SW 1271 (cell line): ENCODE measurements at places on chromosomes 12 and 14.

- DNase-seq: no peak
Observed at GRCh38 chr14:88935083-88935482, 110.6 kb downstream of the TTC8 start.

DNA sequence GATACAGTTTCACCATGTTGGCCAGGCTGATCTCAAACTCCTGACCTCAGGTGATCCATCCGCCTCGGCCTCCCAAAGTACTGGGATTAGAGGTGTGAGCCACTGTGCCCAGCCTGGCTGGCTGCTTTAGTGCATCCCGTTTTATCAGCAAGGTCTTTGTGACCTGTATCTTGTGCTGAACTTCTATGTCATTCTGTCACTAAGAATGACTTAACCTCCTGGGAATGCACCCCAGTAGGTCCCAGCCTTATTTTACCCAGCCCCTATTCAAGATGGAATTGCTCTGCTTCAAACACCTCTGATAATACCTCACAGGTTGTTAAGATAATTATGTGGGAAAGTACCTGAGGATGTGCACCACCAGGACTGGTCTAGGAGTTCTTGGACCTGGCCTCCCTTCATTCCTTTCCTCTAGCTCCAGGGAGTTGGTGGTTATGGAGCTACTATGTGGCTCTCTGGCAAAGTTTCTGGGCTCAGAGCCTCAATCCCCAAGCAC is 26.1 kb upstream of the JPH4 start:
- no peak for DNase-seq

DNA sequence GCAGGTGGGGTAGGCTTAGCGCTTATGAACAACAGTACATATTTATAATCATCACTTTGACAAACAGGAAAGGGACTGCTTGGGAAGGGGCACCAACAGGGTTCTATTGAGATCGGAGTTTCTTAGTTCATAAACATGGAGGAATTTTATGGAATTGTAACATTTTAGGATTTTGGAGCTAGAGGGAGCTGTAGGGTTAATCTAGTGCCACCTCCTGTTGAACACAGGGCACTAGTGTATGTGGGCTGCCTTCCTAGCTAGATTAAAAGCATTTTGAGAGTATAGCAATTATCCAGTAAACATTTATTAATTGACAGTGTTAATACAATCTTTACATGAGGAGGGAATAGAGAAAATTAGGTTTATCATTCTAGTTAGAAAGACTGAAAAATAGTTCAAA is 23.1 kb upstream of the TBC1D30 start:
- DNase-seq: no peak

- no peak for DNase-seq
Observed at GRCh38 chr12:29152223-29152868, 3.3 kb downstream of the FAR2 start.

DNA sequence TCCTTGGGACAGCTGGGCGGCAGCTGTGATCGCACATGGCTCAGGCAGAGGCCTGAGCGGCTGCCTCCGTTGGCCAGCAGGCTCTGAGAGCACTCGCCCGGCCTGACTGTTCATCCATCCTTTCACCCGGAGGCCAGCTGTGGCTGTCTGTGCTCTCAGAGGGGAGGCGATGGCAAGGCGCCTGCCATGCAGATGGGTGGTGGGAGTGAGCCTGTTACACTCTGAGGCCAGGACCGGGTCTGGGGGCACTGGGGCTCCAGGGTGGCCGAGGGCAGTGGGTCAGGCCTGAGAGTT is 292.3 kb downstream of the TMEM121 start:
- DNase-seq: no peak

DNA sequence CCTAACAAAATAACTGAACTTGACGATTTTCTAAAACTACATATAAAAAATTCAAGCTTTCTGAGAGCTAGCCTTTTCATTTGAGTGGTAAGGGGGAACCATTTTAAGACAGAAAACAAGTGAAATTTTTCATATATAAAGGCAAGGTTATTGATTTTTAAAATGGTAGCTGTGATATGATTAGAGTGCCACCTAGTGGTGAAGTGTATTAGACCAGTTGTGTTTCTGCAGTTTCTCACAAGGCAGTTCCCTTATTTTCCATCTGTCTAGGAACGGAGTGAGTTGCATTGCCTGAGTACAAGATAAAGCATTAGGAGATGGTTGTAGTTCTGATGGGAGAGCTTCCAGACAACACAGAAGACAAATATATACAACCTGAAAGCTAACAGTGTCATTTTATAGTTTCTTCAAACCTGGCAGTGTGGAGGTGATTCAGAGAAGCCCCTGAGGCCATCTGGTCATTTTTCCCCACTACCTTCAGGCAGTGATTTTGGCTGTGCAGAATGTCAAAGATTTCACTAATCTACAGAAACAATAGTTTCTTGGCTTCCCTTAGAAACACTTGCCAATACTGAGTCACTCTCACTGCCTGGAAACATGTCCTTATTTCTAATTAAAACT is 180.8 kb downstream of the C12orf50 start:
- DNase-seq: peak; percentile 13

DNA sequence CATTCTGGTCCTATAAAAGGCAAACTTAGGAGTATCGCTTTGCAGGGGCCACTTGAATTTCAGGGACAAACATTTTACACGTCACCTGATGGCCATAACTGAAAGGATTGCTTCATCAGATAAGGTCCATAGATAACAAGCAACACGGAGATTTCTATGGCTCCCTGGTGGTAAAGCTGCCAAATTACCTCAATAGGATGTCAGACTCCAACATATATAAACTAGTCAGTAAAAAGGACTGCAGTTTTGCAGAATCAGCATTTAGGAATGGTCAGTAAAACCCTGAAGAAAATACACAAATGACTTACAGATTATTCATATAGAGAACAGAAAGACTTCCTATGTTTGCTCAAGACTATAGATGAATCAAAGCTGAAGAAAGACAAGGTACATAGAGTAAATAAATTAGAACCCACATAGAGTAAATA is 66.1 kb upstream of the GRIP1 start:
- no peak for DNase-seq

GRCh38 chr12:53740130-53740491 is 11.7 kb downstream of the CISTR start:
- DNase-seq: no peak

DNA sequence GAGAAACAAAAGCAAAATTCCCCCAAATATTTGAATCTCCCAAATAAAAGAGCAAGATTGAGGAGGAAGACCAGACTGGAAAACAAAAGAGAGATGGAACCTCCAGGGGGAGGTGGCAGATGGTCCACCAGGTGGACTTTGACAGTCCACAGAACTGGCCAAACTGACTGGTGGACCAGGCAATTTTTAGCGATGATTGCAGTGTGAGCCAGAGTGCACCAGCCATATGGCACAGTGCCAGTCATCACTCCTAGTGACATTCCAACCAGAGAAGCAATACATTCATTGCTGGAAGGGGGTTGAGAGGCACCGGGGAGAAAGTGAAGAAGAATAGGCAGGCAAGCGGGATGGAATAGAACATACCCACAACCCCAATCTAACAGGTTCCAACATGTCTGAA is 182.9 kb downstream of the EXOC5 start:
- no peak for DNase-seq

DNA sequence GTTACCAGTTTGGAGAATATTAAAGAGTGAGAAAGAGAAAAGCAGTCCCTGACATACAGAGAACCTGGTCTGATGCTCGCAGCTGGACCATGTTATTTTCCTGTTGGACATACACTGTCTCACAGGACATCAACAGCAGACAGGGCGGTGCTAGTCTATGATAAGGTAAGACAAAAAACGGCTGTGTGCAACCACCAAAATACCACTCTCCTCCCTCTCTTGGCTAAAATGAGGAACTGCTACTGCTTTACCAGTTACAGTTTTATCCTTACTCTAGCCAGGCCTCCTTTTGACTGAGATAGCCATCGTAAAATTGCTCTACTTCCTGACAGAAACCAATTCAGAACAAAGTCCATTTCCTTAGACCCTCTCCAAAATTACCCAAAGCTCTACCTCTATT is 47.0 kb upstream of the ERGIC2 start:
- DNase-seq: no peak

DNA sequence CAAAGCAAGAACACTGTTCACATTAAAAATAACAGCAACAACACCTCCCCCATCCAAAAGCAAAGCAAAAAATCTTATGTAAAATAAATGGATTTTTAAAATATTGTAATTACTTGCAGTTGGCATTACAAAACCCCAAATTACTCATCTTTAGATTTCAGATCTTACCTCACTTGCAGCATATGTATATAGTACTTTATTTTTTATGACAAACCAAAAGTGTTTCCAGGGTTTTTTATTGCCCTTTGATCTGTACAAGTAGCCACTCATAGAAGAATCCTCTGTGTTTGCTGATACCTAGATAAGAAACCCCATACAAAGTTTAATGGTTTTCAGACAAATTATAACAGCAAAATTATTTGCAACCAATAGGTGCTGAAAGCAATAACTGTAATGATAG is 12.2 kb upstream of the NR2C1 start:
- DNase-seq: no peak

- DNase-seq: no peak
Observed at GRCh38 chr14:79701371-79701770, 509.9 kb downstream of the DIO2 start.
